Choroid plexus epithelial cell (primary cell): ENCODE measurements at places on chromosomes 11 and 22.

DNA sequence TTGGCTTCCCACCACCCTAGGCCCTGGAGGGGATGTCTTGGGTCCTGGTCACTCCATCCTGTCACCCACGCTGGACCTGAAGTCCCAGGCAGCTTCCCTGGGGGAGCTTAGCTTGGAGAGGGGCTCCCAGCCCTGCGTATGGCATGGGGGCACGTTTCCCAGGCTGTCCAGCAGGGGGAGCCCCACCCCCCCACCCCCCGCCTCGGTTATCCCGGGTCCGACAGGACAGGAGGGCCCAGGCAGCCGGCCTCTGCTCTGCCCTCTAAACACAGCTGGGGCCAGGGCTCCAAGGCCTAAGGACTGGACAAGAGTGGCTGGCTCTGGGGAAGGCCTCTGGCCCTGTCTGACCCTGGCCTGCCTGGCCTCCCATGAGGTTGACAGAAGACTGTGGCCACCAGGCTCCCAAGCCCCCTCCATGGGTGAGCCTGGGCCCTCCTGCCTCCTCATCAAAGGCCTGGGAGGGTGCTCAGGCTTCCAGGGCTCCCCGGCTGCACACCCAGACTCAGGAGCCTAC is 104.8 kb downstream of the NECTIN1 start:
- no peak for DNase-seq

DNA sequence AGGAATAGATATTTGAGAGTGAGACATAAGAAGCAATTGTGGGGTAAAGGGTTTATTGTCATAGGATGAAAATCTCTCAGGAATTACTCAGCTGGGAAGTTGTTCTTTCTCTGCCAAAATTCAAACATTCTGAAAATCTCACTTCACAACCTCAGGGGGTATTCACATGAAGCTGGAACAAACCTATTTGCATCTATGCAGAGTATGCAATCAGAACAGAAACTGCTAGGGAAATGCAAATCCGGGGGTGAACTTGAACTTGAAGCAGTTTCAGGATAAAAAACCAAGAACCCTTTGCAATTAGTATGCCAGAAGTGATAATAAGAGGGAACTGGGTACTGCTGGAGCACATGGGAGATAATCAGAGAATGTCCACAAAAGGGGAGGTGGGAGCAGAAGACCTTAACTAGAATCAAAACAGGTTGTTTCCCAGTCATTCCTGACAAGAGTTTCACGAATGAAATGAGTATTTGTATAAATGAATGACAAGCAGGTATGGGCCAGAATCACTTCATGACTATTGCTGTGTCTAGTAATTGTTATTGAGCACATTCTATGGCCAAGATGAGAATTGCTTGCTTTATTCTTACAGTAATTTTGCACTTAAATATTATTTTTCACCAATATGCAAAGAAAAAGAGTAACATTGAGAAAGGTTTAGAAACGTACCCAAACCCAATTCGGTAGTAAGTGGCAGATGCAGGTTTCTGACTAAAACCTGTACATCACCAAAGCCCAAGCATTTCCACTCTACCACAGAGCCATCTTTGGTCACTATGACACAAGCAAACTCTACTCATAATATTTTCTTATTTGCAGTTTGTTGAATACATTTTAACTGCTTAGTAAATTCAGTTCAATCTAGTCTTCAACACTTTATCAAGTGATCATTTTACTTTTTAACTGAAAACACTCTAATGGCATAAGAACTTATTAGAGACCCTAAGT is 61.8 kb upstream of the UBASH3B start:
- no peak for DNase-seq

GRCh38 chr22:49929211-49929979 is 11.0 kb downstream of the CRELD2 start:
- DNase-seq: peak; percentile 30

GRCh38 chr11:77784572-77784971 is 36.0 kb downstream of the RSF1 start:
- DNase-seq: no peak

DNA sequence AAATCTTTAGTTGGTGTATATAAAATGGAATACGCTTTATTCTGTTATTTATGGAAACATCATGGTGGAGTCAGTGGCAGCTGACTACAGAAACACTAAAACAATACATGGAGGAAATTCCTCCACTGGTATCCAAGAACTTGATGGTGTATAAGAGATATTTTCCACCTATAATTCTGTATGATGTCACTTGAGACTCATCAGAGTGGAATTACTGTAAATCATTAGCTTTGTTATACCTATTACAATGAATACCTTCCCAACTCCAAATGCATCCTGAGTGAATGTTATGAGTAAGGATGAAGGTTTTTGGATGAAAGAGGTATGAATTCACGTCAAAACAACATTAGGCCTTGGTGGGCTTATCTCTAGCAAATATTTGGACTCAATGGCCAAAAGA is 258.5 kb upstream of the SORL1-AS1 start:
- DNase-seq: no peak

GRCh38 chr11:96218901-96219300 is 124.1 kb downstream of the MAML2 start:
- DNase-seq: no peak

DNA sequence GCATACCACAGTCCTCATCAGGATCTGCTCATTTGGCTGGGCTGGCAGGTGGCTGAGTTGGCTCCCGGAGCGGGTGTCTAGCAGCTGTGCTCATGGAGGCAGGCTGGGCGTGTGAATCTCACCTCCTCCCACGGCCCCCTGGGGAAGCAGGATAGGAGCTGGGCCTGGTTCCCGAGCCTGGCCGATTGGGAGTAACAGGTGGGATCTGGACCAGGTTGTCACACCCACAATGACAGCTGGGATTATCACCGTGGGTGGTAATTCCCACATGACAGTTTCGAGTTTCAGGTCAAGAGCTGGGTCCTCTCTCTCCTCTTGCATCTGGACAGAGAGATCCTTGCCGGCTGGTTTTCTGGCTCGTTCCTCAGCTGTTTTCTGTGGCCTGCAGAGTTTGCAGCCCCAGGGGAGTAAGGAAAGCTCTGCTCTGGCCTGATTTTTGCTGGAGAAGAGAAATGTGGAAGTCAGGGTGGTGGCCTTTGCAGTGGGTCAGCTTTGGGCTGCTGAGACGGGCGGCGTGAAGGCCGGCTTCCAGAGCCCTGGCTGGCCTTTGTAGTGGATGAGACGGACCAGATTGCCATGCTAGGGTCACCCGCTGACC is 57.0 kb downstream of the BCR start:
- peak; percentile 61 for DNase-seq

- no peak for DNase-seq
These were observed 23.9 kb downstream of the ELFN2 start for GRCh38 chr22:37403267-37403960.

- peak; percentile 55 for DNase-seq
These were observed 404.3 kb downstream of the MN1 start for GRCh38 chr22:27397036-27397953.

GRCh38 chr22:47164514-47165337 is 402.3 kb downstream of the TBC1D22A start:
- DNase-seq: no peak

DNA sequence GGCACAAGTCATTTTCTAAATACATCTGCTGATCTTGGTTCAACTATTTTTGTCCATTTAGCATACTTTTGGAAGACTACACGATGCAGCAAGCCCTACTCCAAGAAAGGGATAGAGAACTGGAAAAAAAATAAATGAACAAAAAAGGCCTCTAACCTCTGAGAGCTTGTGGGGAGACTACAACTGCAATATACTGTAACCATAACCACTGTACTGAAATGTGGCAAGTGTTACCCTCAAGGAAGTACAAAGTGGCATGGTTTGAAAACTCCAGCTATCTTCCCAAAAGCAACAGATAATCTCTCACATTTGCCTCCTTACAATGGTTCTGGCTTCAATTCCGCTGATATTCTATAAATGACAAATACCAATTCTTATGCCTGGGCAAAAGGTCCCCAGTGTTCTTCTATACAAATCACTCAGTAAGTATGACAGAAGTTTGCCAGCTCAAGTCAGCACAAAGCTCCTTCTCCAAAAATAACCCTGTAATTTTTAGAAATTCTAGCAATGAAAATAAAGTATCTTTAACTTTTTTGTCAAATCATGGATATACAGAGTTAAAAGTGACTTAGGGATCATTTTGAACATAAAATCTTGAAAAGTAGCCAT is 22.9 kb downstream of the AMBRA1 start:
- DNase-seq: no peak

GRCh38 chr11:116176484-116177005 is 596.2 kb downstream of the BUD13 start:
- DNase-seq: no peak

GRCh38 chr11:128476729-128477128 is 110.6 kb downstream of the ETS1 start:
- peak; percentile 94 for DNase-seq

GRCh38 chr11:44658506-44658850 is 68.3 kb upstream of the TSPAN18 start:
- peak; percentile 52 for DNase-seq

DNA sequence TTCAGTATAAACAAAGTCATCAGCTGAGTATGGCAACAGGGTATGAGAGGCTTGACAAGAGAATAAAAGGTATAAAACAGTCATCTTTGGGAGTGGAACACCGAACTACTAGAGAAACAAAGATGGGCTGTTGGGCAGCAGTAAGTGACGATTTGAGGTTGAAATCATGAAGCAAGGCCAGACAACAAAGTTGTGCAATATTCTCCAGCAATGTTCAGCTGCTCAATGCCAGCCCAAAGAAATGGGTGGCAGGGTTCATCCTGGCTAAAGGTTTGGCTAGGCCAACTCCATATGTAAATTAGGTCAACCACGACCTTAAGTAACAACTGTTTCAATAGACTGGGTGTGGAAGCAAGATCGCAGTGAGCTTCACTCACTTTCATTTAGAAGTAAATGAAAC is 6.2 kb downstream of the APIP start:
- no peak for DNase-seq

DNA sequence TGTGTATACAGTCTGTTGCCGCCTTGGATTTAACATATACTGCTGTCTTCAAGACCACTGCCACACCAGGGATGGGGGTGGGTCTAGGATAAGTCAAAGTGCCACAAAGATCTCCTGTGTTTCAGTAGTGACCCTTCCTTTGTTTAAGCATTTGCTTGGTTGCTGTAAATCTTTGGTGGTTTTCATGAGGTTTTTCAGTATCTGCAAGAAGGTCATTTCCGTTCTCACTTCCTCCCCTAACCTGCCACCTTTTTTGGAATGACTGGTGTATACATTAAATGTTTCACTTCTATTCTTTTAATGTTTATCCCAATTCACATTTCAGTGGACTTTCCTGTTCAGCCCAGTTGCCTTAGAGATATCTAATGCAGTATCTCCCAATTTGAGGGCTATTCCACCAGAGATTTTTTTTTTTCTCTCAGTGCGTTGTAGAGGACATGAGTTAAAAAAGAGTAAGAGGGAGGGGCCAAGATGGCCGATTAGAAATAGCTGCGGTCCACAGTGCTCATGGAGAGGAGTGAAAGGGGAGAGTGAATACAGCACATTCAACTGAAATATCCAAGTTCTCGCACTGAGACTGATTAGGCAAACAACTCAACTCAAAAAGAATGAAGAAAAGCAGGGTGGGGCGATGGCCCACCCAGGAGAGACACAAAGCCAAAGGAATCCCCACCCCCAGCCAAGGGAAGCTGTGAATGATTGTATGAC is 43.2 kb downstream of the USP47 start:
- DNase-seq: no peak

GRCh38 chr11:24509114-24509513 is 12.3 kb downstream of the LUZP2 start:
- DNase-seq: peak; percentile 59

DNA sequence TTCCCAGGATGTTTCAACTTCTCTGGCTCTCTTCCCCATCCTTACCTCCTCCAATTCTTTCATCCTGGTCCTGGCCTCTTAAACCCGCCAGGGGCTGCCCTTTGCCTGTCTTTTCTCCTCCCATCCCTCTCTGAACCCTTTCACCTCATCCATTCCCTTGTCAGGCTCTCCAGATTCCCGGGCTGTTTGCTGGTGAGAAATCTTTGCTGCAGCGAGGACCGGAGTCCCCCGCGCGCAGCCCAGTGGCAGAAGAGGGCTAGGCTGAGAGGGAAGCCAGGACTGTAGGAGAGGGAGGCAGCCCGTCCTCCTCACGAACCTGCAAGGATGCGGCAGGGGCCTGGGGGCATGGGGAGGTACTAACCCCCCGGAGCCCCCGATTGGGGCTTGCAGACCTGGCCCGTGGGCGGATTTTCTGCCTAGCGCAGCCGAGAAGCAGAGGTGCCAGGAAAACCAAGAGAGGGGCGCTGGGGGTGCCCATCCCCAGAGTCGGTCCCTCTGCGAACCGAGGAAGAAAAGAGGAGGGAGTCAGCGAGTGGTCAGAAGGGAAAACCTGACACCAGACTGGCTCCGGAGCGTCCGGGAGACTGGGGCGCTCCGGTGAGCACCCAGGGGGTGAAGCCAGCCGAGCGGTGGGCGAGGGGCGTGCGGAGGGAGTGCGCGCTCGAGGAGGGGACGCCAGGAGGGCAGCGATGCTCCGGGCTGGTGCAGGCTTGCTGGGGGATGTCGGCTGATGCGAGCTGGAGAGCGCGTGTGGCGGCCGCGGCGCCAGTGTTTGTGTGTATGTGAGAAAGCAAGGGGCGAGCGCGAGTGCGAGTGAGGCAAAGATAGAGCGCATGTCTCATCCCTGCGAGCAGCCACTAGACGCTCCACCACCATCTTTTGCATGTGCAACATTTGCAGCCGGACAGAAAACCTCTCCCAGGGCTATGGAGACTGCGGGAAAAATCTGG is at the start of gene GRIA4:
TSS of gene GRIA4 (plus strand) at position 242 of the 950 bp plus-strand sequence. CDS start 925 bp downstream, outside the sequence.
- DNase-seq: peak; percentile 56

DNA sequence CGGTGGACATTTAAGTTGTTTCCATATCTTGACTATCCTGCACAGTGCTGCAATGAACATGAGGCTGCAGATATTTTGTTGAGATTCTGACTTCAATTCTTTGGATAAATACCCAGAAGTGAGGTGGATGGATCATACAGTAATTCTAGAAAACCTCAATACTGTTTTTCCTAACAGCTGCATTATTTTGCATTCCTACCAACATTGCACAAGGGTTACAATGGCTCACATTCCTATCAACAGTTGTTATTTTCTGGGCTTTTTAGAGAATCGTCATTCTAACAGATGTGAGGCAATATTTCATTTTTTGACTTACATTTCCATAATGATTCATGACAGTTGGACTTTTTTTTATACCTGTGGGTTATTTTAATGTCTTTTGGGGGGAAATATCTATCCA is 716.9 kb upstream of the ANO3 start:
- no peak for DNase-seq

DNA sequence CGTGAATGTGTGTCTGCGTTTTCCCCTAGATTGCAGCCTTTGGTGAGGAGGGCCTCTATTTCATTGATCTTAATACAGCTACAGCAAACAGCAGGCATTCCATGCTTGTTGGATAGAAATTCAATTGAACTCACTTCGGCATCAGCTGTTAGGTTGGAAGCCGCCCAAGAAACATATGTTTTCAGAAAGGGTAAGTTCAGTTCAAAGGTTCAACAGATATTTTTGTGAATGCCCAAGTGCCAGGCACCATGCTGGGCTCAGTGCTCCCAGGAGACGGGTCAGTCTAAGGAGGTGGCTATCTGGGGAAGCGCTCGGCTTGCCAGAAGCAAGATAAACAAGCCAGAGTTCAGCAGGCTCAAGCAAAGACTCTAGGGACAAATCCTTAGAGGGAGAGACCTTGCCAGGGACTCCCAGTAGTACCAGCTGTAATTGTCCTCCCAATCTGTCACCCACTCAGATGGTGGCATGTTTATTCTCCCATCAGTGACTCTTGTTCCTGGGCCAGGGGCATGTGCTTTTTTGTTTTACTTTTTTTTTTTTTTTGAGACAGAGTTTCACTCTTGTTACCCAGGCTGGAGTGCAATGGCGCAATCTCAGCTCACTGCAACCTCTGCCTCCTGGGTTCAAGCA is 64.5 kb upstream of the LARGE1 start:
- no peak for DNase-seq

GRCh38 chr11:27717377-27717776 is 17.1 kb upstream of the BDNF start:
- peak; percentile 61 for DNase-seq
